Right hindlimb (tissue), 1 donor: ENCODE measurements at places on chromosomes 11 and 22.

GRCh38 chr11:62652161-62653006, 718 bp downstream of the INTS5 start:
- DNase-seq: no peak

DNA sequence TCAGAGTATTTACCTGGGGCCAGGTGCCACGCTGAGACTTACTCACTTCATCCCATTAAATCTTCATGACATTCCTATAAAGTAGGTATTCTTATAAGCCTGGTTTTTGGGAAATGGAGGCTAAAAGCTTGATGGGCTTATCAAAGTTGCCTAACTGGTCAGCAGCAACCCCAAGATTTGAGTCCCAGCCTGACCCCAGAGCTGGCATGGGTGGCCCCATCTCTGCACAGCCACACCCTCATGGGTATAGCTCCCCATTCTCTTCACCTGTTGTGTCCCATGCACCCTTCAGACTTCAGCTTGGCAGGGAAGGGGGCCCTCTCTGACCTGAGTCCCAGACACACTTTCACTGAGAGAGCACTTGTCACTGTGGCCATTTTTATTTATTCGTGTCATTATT, 37.4 kb upstream of the TP53I11 start:
- DNase-seq: no peak

GRCh38 chr11:10515418-10515817, 25.6 kb downstream of the RNF141 start:
- no peak for DNase-seq

DNA sequence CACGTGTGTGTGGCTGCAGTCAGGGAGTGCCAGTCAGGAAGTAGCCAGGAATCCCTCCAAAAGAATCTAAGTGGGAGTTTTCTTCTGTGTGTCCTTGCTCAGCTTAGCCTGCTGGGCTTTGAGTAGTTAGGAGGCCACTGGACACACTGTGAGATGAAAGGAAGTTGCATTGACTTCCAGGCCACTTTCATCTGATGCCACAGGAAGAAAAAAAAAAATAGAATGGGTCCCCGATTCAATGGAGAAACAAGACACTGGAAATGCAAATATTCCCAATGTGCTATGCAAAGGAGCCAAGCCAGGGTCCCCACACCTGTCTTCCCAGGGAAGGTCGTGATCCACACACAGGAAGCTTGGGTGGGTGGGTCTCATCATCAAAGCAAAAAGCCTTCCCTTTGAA, 95.6 kb upstream of the E2F8 start:
- no peak for DNase-seq

- DNase-seq: no peak
Observed at GRCh38 chr11:71998649-71999310, at the start of gene IL18BP. TSS of gene IL18BP (plus strand) at chr11:71998909. CDS start at chr11:71999985, 1,076 bp downstream.

DNA sequence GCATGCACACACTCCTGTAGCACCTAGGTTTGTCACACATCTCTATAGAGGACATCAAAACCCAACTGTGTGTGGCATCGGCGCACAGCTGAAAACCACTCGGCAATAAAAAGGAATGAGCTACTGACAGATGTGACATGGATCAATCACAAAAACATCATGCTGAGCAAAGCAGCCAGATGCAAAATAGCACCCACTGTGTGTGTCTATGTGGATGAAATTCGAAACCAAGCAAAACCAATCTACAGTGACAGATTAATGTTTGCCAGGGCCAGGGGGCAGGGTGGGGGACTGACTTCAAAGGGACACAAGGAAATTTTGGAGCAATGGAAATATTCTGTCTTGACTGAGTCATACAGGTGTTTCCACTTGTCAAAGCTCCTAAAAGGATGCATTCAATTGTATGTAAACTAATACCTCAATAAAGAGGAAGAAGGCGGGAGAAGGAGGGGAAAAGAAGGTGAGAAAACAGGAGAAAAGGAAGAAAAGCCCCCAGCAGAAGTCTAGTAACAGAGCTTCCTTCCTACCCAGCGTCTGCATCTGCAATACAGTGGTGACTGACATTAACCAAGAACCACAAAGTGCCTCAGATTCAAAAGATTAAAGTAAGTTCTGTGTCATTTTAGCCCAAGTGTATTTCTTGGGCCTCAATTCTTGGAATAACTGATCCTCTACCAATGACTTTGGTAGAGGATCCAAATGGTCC, 49.8 kb downstream of the PACSIN2 start:
- DNase-seq: no peak

- DNase-seq: no peak
Observed at GRCh38 chr11:70705930-70706329, 307.6 kb downstream of the CTTN start.

- no peak for DNase-seq
Observed at GRCh38 chr22:48785792-48786678, 1041.6 kb downstream of the BRD1 start.

- no peak for DNase-seq
Observed at GRCh38 chr22:47194476-47195155, 432.2 kb downstream of the TBC1D22A start.

DNA sequence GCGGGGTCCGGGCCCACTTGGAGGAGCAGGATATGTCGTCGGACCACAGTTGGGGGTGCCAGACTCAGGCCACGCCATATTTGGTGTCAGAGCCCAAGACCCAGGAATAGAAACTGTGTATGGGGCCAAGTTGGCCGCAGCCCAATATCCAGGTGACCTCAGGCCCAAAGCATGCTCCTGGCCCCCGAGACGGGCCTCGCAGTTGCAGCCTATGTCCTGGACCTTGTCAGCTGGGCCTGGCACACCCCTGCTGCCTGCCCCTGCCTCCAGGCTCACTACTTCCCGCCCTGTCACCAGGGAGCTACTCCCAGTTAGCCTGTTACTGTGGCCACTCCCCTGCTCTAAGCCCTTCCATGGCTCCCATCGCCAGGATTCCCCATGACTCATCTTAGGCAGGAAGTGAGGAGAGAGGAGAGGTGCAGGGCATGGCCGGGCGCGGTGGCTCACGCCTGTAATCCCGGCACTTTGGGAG, 23.1 kb downstream of the A4GALT start:
- DNase-seq: peak; percentile 83
